ENCODE measurements at places on chromosomes 7 and 10.

- no peak for DNase-seq
Observed at GRCh38 chr7:80204919-80205318, 70.3 kb downstream of the GNAI1 start.

GRCh38 chr10:61153771-61154170, 209.8 kb upstream of the RHOBTB1 start:
- no peak for DNase-seq

DNA sequence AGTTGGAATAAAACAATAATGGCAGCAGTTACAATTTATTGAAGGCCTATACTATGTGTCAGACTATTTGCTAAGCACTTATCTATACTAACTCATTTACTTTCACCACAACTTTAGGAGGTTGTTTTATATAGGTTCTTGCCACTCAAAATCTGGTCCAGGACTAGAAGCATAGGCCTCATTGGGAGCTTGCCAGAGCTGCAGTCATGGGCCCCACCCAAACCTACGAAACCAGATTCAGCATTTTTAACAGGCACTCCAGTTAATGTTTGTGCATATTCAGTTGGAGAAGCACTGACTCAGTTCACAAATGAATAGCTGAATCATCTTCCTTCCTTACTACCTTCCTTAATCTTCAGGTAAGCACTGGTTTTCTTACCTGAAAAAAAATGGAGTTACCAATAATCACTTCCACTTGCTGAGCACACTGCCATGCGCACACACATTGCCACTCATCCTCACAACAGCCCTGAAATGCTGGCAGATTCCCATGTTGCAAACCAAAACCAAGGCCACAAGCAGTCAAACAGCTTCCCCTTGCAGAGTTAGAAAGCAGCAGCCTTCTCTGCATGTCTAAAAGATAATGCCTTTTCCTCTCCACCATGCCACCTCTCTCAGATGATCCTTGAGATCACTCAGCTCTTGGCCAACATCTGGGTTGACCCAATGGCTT, 122.4 kb downstream of the SLC16A9 start:
- no peak for DNase-seq

DNA sequence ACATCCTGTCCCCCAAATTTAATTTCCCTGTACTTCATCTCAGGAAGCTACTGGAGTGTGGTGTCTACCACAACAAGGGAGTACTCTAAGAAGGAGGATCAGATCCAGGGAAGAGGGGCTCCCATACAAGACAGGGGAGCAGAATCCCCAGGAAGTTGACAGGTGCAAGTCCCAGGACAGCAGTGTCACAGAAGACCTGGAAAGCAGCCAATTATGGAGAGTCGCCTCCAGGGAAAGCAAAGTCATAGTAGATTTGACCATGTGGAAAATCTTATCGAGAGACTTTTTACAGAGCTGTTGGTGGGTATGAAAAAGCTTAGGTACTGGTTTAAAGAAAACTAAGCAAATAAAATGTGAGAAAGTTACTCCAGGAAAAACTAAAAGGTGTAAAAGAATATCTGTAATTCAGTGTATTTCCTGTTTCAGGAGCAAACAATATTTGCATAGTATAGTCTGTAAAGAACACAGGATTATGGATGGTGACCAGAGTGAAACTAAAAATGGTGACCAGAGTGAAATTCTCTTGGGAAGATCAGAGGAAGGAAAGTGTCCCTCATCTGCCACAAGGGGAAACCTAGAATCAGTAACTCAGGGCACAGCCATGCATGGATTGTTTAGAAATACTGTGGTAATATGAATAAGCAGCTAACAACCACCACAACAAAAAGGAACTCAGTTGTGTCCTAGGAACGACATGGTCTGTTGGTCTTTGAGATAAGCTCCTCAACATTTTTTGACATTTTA, 44.5 kb downstream of the LANCL2 start:
- no peak for DNase-seq

- peak; percentile 72 for DNase-seq
Observed at GRCh38 chr7:104956753-104957450, 57.1 kb upstream of the KMT2E start.

GRCh38 chr10:101467286-101467770, 113.4 kb downstream of the BTRC start:
- peak; percentile 87 for DNase-seq

DNA sequence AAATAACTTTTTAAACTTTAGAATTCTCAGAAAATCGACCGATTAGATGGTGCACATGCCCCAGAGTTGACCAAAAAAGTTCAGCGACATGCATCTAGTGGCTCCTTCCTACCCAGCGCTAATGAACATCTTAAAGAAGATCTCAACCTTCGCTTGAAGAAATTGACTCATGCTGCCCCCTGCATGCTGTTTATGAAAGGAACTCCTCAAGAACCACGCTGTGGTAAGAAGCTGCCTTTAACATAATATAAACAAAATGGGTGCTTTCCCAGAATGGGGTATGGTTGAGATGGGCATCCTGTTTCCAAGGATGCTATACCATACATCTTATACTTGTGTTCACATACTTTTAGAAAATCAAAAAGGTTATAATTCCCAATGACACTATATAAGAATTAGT, 24.6 kb downstream of the GLRX3 start:
- peak; percentile 71 for DNase-seq

DNA sequence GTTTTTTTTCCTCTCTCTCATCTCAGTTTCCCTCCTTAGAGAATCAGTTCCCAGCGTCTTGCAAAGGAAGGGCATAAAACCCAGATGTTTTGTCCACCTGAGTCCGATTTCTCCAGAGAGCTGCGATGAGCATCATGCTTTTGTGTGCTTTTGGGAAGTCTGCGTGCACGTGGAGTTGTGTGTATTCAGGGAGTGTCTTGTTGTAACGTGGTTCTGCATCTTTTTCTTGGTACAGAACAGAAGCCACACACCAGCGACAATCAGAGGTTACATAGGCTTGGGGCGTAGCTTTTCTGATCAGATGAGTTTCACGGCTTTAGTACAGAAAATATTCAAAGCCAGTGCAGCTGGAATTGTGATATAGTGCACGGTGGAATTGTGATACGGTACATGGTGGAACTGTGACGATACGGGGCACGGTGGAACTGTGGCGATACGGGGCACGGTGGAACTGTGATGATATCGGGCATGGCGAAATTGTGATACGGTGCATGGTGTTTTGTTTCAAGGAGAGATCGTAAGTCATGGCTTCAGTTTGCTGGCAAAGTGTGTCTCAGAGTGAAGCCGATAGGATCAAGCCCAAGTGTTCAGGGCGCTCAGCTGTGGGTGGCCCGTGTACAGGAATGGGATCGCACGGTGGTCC, 32.8 kb downstream of the FOXK1 start:
- no peak for DNase-seq

- DNase-seq = no peak
Observed at GRCh38 chr10:58546137-58546536, 33.5 kb downstream of the BICC1 start.

- DNase-seq = no peak
Observed at GRCh38 chr10:122292376-122292775, 21.3 kb downstream of the BTBD16 start.

GRCh38 chr7:90692396-90692795, 96.3 kb downstream of the CDK14 start:
- DNase-seq = peak; percentile 67

DNA sequence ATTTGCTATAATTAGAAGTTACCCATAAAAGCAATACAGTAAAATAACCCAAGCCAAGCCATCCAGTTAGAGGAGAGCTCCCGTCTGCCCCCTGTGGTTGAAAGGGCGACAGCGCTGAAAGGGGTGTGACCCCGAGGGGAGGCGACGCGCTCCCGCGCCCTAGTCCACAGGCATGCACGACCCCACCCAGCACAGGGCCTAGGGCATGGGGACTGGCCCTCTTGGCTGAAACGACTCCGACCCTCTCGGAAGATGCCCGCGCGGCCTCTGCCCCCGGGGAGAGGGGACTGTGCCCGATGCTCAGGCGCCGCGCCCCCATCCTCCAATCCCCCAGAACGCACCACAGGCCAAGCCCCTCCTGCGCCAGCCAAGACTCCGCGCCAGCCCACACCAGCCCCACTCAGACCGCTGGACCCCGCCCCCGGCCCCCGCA, 64.0 kb downstream of the CSGALNACT2 start:
- DNase-seq = peak; percentile 17

DNA sequence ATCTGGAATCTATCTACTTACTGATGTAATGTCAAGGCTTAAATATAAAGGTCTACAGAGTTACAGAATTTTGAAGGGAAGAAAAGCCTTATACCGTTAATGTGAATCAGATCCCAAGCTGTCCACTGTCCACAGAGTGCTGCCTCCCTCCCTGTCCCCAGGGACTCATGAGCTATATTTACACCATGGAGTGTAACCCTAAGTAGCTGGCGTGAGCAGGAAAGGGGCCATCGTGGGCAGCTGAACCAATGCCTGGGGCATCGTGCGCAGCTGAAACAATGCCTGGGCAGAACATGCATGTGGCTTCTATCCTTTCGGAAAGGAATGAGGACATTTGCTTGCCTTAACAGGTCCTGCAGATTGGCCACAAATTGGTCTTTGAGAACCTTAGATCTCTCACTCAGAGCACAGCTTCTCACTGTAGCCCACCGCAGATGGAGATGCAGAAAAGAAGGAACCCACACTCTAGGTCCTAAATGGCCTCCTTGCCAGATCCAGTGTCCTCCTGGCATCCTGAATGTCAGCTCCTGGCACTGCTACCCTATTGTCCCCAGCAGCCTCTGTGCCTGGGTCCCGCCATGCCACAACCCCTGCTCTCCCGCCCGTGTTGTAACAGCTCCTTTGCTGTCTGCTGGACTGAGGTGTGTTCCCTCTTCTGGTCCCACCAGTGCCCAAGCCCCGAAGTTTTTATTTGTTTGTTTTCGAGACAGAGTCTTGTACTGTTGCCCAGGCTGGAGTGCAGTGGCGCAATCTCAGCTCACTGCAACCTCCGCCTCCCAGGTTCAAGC, 30.3 kb downstream of the CCDC3 start:
- no peak for DNase-seq

GRCh38 chr10:16931930-16932329, 114.7 kb upstream of the RSU1 start:
- DNase-seq = no peak

- DNase-seq = no peak
Observed at GRCh38 chr10:12422189-12422588, 72.8 kb downstream of the CAMK1D start.

- DNase-seq = no peak
Observed at GRCh38 chr10:130038611-130039109, 72.0 kb downstream of the C10orf143 start.

DNA sequence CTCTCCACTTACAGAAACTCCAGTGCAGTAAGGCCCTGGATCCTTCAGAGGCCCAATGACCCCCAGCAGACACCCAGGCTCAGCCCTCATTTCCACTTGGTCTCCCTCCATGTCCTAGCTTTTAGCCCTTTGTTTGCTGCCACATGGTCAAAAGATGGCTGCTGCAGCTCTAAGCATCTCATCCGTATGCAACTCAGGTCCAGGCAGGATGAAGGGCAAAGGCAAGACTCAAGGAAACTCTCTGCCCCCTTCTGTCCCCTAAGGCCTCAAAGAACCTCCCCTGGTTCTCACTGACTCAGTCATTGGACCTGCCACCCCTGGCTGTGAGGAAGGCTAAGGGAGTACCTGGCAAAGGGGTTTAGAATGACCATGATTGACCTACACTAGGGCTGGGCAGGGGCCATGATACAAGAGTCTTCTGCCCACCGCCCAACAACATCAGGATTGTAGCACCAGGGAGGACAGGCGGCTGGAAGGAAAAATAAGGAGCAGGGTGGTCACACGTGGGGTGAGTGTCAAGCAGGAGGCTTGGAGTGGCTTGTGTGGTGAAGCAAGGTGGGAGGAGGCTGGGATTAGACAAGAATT, 303.8 kb upstream of the ZMIZ1 start:
- DNase-seq = no peak

DNA sequence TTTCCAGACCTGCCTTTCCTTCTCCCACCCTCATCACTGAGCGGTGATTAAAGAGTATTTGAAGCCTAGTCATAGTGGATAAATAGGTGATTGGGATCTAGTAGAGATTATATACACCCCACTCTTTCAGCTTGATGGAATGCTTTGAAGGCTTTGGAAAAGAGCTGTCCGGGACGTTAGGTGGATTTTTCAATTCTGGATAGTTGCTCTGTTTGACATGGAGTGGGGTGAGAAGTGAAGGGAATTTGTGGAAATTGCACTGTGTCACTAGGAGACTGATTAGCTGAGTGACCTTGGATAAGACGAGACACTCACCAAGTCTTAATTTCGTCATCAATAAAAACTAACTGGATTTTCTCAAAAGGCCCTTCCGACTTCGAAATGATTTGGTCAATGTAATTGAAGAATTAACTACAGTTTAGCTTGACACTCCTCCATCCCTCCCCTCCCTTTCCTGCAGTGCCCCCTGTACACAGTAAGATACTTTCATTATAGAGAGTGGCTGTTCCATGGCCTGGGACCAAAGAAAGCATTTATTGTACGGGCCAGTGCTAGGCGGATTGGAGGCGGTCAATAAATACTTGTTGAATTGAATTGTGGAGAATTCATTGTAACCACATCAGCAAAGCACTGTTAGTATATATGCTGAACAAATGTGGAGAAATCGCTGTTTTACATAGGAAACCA, 962 bp downstream of the ZKSCAN1 start:
- DNase-seq = peak; percentile 50

- DNase-seq = no peak
Observed at GRCh38 chr10:79249186-79250121, 97.8 kb upstream of the PPIF start.

DNA sequence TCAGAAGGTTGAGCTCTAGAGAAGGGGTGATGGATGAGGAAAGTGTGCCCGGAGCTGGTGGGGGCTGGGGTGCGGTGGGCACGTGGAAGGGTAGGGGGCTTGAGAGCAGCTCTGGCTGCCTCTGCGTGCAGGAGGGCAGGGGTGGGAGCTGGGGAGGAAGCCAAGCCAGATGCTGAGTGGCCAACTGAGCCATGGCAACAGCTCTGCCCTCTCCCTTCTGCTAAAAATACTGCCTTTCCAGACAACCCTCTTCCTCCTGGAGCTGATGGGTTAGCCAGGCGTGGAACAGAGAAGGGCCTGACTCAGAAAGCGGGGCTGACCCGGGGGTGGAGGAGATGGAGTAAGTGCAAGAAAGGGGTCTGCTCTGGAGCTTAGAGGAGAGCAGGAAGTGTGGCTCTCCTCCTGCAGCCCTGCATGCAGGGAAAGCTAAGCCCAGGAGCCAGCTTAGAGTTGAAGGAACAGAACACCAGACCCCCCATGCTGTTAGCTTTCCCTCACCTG, 114.6 kb upstream of the AGK start:
- DNase-seq = no peak

DNA sequence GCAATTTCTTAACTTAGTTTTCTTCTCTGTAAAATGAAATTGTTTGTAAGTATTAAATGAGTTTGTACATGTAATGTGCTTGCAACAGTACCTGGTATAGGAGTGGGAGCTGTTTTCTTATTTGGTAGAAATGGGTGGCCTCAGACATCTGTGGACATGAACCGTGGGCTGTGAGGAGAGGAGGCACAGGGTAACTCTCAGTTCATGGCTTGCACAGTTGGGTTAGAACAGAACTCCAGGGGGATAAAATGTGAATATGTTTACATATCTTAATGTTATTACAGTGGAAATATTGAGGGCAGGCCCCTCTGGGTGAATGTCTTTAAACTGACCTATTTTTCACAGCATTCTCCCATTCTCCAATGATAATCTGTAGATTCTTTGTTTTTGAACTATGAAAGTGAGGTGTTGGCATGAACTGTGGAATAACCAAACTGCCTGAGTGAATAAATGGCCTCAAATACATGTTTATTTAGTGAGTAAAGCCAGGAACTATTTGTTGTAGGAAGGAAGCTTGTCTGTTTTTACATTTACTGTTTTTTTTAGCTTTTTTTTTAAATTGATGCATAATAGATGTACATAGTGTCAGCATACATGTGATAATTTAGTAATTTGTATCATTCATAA, 2.6 kb downstream of the ABCA13 start:
- DNase-seq = peak; percentile 69
